ENCODE measurements at places on chromosomes 7 and 10. TPM values are rescaled to one million over a fixed set of nuclear protein-coding genes. Genes with fewer than 3 reads are reported as not detected.
A peak's percentile ranks its signal among the peaks of the same experiment; 100 is the strongest.

GRCh38 chr7:6500691-6501090 lies 50.6 kb downstream of the GRID2IP start:
- DNase-seq, result no peak

GRCh38 chr7:34430456-34430855 lies 227.6 kb upstream of the NPSR1 start:
- DNase-seq, result no peak

DNA sequence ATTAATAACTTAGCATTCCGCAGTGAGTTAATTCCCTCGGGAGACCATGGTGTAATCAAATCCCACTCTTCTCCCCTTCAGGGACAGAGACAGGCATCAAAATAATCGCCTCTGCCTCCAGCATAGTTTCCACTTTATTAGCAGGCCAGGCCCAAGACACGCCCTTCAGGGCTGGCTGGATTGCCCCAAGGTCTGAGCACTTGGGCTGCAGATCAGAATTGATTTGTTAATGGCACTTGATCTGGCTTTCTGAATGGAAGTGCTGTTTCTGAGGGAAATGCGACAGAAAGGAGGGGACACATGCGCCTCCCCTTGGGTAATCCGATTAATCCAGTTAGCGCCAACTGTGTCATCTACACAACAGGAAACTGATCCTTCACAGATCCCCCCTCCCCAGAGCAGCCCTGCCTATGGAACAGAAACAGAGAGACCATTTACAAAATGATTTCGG lies 15.6 kb downstream of the CHAT start:
- no peak for DNase-seq

DNA sequence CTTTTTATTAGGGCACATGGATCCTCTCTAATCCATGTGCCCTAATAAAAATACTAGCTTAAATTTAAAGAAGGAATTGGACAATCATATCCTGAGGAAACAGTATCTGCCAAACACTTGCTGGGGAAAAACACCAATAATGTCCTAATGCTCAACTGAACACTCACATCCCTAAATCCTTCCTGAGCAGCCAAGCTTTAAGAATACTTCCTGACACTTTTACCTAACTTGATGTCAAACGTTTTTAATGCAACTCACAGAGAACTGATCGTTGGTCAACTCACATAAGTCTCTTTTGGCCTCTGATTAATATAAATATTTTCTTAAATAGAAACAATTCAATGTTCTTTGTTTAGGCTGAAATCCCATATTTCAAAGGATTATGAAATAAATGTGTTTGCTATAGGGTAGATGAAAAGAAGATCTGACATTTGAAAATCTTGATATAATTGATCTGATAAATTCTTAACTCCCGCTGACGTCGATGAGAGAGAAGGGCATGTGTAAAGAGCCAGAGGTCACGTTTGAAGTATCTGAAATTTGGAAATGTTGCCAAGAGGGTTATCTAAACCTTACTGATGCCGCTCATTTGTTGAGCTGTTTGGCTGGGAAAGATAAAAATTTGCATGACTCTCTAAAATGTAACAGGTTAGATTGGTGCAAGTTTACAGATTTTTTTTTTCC lies 122.8 kb upstream of the RHOBTB1 start:
- no peak for DNase-seq

DNA sequence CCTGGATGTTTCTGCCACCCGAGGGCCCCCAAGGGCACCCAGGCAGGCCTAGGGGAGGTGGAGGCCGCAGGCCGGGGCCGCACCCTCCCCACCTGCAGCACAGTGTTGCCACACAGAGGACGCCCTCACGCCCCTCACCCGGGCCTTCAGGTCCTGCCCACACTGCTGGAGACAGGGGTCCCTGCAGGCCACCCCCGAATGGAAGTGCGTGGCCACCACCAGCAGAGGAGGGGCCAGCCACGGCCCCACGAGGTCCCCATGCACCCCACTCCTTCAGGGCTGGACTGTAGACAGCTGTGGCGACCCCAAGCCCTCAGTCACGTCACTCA lies 35.4 kb downstream of the ADAP1 start:
- peak; percentile 49 for DNase-seq

DNA sequence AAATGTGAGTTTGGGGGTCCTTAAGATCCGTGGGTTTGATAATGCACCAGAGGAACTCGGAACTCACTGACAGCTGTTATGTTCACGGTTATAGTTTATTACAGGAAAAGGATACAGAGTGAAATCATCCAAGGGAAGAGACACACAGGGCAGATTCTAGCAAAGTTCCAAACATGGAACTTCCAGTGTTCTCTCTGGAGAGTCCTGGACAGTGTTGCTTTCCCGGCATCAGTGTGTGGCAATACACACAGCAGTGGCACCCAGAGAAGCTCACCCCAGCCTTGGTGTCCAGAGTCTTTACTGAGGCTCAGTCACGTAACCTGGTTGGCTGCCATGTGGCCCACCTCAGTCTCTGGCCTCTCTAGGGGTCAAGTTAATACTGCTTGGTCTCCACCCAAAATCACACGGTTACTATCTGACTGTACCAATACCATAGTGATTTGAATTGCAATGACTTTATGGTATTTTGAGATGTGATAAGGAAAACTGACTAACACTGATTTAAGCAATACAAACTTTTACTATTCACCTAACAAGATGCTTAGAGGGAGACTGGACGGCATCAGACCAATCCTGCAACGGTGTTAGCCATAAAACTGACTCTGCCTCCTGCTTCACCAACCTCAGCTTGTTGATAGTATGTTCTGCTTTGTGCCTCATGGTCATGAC lies 8.1 kb upstream of the PRXL2A start:
- no peak for DNase-seq

GRCh38 chr7:37112876-37113275 lies 335.8 kb downstream of the ELMO1 start:
- no peak for DNase-seq

- no peak for DNase-seq
These were observed 161.8 kb upstream of the CACNA2D1 start for GRCh38 chr7:82605247-82605864.

DNA sequence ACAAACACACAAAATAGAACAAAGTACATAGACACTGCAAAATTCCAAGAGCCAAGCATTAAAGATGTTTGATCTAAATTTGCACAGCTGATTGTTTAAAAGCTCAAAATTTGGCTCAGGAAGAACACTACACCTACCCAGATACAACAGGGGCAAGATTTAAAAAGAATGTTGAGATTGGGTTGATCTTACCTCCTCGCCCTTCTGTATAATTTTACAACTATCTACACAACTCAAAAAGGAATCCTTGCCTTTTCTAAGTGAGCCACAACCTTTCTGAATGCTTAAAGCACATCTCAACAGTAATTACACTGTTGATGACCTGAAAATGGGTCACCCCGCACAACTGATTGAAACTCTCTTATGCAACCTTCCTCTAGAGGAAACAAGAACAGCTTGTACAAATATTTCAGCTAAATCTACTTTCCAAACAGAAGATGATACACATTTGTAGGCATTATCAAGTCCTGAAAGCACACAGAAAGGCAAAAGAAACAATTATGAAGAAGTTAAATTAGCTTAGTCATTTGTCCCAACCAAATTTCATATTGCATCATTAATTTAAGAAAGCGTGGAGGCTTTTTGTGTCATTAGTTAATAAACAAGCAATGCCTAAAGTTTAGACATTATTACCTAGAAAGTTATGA lies 75.5 kb downstream of the UBE2H start:
- no peak for DNase-seq

GRCh38 chr10:77286531-77287508 lies 350.8 kb downstream of the KCNMA1 start:
- DNase-seq, result no peak

DNA sequence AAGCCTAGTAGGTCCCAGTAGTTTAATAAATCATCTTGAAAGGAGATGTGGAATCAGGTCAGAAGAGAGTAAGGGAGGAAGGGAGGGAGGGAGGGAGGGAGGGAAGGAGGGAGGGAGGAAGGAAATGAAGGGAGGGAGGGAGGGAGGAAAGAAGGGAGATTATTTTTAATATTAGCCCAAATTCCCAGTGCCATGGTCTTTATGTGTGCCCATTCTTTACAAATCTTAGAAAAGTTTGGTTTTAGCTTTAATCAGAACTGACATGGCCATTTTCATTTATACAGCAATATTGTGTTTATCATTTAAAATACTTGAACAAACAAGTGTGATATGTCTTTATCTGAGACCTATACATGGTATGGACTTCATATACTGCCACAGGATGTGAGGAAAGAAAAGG lies 86.8 kb downstream of the GAD2 start:
- DNase-seq, result no peak

DNA sequence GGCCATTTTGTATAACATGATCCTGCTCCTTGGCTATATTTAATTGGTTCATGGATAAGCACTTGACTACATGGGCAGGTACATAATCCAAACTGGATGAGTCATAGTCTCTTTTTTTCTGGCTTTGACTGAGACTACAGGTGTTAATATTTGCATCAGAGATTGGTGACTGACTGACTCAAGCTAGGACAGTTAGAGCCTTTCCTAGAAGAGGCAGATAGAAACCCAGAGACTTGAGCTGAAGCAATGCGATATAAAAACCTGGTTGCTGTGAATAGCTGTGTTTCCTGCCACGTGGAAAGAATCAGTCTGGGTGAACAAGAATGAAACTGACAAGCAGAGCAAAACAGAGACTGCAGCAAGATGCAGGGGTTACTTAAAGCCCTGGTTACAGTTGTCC lies 81.0 kb downstream of the SAMD9 start:
- DNase-seq, result peak; percentile 49

GRCh38 chr7:118057404-118057803 lies 126.6 kb upstream of the LSM8 start:
- DNase-seq, result no peak

- DNase-seq, result no peak
These were observed 117.0 kb downstream of the OAT start for GRCh38 chr10:124301736-124302135.

DNA sequence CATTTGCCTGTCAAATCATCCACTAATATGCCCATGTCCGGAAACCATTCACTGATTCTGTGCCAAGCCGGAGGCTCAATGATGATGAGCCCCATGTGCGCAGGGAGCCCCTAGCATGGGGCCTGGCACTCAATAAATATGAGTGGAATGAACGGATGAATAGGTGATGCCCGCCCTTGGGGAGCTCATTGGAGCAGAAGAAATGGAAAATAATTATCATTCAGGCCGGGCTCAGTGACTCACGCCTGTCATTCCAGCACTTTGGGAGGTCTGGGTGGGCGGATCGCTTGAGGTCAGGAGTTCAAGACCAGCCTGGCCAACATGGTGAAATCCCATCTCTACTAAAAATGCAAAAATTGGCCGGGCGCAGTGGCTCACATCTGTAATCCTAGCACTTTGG lies 11.0 kb downstream of the RHBDD2 start:
- DNase-seq, result no peak

GRCh38 chr7:77727936-77728701 lies 31.9 kb downstream of the RSBN1L start:
- no peak for DNase-seq

DNA sequence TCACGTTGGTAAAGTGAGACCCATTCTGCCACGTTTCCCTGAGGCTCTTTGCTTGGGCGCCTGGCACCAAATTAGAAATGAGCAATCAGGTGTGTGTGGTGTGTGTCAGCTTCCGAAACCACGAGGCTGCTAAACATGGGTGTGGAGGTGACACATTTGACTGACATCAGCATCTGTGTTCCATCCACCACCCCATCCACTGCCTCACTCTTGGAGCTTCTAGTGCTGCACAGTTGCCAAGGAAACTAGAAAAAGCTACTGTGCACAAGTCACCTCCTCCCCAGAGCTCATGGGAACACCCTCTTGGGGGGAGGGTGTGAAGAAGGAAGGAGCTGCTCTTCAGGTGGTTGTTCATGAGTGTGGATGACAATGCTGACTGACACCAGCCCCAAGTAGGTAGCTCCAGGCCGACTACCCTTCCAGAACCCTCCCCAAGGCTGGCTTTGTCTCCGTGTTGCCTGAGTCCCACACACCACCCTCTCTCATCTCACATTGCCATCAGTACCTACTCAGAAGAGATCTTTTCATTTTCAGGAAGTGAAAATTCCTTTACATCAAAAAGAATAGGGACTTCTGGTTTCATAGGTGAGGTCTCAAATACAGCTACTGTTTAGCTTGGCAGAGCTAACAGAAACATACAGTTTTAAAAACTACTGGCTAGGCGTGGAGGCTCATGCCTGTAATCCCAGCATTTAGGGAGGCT lies 152.2 kb downstream of the TMEM178B start:
- DNase-seq, result no peak

- no peak for DNase-seq
These were observed 1.2 kb upstream of the PGAM2 start for GRCh38 chr7:44066494-44067063.

DNA sequence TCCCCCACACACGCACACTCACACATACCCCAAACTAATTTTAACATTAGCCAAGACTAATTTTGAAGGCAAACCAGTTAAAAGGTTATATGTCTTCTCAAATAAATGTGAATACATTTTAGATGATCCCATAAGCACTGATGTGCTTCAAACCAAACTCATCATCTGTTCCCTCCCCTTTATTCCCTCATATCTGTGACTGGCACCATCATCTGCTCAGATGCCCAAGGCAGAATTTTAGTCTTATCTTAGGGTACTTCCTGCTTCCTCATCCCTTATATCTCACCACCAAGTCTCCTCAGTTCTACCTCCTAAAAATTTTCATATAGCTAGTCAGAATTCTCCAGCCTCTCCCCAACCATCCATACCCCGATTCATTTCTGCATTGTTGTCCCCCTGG lies 80.4 kb downstream of the UPF2 start:
- DNase-seq, result no peak

GRCh38 chr7:302054-302992 lies 12.4 kb downstream of the FOXL3 start:
- no peak for DNase-seq

GRCh38 chr7:128124786-128125185 lies 93.5 kb upstream of the LRRC4 start:
- DNase-seq, result no peak

- DNase-seq, result no peak
These were observed 247.8 kb upstream of the AOAH start for GRCh38 chr7:36972140-36972518.

GRCh38 chr7:100021297-100021696 lies 5.9 kb downstream of the ZKSCAN1 start:
- no peak for DNase-seq

Gene MDH2
- total RNA-seq, result 212 TPM

Gene CRYGN
- total RNA-seq, result 0.61 TPM

Gene NOS3
- 1.8 TPM for total RNA-seq

Gene LSM8
- 57.0 TPM for total RNA-seq

Gene FHIP2A
- 21.6 TPM for total RNA-seq

Gene MUC12
- total RNA-seq, result 0.34 TPM

Gene VGF
- not detected for total RNA-seq

Gene BAIAP2L1
- total RNA-seq, result 4.2 TPM
